Stimulated activated CD8-positive, alpha-beta memory T cell treated with anti-CD3 and anti-CD28 coated beads, Interleukin-4, amount 100 ng/mL, for 4 hours (primary cell): ENCODE measurements at places on chromosomes 4 and X.

DNA sequence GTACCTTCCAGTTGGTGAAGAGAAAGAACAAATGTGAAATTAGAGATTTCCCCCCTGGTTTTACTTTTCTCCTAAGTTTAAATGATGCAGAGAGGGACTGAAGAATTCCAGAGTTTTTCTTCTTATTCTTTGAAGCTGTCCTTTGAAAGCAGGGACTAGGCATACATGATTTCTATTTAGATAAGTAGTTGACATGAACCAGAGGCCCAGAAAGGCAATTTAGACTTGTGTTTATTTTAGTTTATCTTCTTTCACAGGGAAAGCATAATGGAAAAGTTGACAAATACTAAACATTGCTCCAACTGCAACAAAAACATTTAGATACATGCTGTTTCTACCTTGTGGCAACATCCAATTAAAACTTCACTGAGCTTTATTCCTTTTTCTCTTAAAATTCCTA, 32.0 kb downstream of the PTPN13 start:
- DNase-seq = no peak

GRCh38 chr4:13516315-13516860, 27.9 kb downstream of the NKX3-2 start:
- no peak for DNase-seq

DNA sequence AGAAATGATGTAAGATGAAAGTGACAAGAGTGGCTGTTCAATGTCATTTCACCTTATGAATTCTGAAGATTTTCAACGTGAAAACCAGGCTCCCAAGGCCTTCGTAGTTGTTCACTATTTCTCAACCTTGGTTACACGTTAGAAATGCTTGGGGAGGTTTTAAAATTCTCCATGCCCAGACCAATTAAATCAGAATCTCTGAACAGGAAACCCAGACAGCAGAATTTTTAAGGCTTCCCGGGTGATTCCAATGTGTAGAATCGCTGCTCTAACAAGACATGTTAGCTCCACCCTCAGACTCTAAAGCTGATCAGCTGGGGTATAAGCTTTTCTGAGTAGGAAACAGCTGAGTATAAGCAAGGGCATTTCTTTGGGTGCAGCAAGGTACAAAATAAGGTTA, 160.4 kb upstream of the TET2 start:
- no peak for DNase-seq

GRCh38 chrX:109775386-109775785, 42.3 kb upstream of the ACSL4 start:
- no peak for DNase-seq

- no peak for DNase-seq
Measured at GRCh38 chr4:2827874-2828751, 15.5 kb upstream of the ADD1 start.

DNA sequence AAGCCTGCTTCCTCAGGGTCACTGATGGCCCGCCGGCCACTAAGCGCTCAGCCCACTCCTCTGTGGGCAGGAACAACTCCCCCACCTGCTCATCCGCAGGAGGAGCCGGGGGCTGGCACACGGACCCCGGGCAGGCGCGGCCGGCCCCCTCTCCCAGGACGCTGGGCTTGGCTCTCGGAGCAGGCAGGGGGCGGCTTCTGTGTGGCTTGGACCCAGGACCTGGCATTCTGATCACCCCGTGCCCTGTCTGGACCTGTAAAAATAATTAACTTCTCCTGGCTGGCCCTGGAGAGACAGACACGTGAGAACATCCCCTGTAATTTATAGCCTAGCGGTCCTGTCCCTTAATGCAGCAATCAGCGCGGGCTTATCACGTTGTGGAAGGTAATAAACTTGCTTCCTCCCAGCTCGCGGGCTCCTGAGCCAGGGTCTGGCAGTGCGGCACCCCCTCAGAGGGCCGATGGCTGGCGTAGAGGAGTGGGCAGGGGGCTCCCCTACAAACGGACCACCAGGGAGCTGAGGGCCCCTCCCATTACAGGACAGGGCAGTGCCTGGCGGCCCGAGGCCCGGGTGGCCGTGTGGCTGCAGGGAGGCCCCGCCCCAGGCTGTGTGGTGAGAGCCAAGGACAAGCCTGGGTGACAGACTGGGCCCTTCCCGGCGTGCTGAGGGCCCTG, 84.5 kb upstream of the NKX1-1 start:
- no peak for DNase-seq

- no peak for DNase-seq
Measured at GRCh38 chr4:173269280-173269679, 64.9 kb downstream of the HMGB2 start.

DNA sequence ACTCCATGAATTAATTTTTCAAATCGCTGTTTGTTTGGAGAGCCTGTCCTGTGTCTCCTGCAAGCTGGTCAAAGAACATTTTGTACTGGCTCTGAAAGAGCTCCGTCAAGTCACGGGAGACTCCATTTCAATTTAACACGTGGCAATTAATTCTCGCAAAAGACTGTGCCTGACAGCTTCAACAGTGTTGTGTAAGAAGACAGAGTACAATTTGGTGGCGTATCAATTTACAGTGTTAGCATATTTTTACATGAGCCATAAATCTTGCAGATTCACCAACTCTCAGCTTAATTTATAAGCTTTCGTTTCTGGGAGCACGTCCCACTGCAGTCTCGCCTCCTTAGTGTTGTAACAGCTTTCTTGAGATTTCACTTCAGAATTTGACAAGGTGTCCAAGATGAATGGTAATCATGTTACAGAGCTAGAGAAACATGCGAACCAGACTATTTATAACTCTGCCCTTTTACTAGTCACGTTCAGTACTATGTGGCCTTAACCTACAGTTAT, 70.8 kb downstream of the RWDD4 start:
- no peak for DNase-seq

- no peak for DNase-seq
Measured at GRCh38 chr4:110508827-110509710, 33.1 kb downstream of the ENPEP start.

GRCh38 chr4:188719794-188720193, 580.6 kb downstream of the TRIML1 start:
- DNase-seq = no peak

GRCh38 chrX:46257451-46257879, 287.8 kb downstream of the ZNF674 start:
- no peak for DNase-seq

DNA sequence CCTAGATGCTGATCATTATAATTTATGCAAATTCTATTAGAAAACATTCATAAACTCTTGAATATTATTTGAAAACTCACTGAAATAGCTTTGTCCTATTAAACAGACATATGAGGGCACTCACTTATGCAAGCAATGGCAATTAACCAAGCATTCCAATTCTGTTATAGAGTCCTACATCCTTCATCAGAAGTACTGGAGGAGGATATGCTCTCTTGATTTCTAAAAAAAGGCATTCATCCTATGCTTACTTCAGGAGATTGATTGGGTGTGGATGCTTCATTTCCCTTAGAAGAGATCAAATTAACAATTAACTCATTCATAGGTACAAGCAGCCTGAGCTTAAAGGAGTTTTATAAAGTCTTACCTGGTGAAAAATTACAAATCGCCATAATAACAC, 1317.2 kb downstream of the PCDH7 start:
- no peak for DNase-seq
